ENCODE measurements at places on chromosomes 3 and 15.

GRCh38 chr3:81500039-81500438 lies 261.4 kb downstream of the GBE1 start:
- no peak for DNase-seq

DNA sequence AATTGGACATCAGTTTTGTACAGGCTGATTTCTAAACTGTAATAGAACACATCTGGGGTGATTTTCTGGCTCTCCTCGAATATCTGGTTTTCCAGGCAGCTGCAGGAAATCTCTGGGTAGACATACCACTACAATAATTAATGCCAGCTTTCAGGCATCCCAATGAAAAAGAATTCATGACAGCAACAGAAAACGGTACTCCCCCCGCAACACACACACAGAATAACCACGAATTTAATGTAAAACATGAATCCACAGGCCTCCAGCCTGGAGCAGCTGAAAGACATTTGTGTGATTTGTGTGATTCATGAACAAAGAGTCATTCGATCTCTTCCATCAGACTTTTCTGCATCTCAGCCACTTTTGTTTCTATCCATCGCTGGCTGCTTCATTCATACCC lies 262.2 kb downstream of the MAGI1 start:
- DNase-seq, result no peak

GRCh38 chr15:85407421-85408269 lies 27.2 kb downstream of the AKAP13 start:
- peak; percentile 7 for DNase-seq

DNA sequence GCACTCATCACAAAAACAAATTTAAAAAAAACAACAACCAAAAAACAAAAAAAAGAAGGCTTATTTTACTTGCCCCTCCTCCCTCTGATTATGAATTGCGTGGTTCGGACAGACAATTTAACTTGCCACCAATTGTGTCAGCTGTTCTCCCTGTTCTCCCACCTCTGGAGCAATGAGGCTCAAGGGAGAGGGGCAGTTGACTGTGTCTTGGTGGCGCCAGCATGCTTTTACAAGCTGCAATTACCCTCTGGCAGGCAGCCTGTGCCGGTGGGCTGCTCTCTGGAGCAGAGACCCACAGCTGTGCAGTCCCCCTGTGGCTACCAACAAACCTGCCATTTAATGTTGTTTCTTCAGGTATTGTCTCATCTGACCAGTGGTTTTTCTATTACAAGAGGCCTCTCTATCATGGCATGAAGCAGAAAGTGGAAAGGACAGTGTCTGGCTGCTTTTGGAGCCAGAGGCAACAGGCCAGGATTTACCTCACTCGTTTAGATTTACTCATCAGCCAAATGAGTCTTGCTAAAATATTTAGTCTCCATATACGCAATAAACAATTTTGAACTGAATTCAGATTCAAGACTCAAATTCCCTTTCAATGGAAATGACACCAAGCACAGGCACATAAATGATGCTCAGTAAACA lies 192.0 kb upstream of the TPRG1 start:
- DNase-seq, result no peak

DNA sequence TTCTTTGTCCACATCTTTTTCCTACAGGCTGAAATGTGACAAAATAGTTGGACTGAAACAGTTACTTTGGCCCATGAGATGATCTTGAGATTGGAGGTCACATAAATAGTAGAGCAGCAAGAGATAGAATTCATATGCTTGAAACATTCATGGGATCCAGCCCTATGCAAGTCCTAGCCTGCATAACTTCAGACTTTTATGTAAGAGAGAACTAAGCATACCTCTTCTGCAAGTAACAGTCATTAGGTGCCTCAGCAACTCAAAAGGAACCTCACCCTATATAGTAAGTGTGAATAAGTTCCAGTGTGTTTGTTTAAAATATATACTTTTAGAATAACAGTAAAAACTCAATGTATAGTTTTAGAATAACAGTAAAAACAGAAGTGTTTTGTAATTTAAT lies 138.0 kb upstream of the P2RY1 start:
- no peak for DNase-seq

- no peak for DNase-seq
Observed at GRCh38 chr3:32640939-32641338, 44.0 kb upstream of the CNOT10 start.

- peak; percentile 79 for DNase-seq
Observed at GRCh38 chr3:158863247-158863646, 61.4 kb downstream of the MFSD1 start.
